ENCODE measurements at places on chromosomes 6 and 20. TPM values are rescaled to one million over a fixed set of nuclear protein-coding genes. Genes with fewer than 3 reads are reported as not detected.

GRCh38 chr6:156870924-156871539 lies 93.9 kb downstream of the ARID1B start:
- no peak overlapping the region for H3K4me3 ChIP-seq
- peak overlapping the region; percentile 69 for H3K27ac ChIP-seq
- H3K27me3 ChIP-seq = no peaks in the 10 kb centered on the region
- no peak for DNase-seq

GRCh38 chr20:4038676-4039370 lies 23.5 kb upstream of the RNF24 start:
- peak overlapping the region; percentile 8 for H3K4me3 ChIP-seq
- H3K27ac ChIP-seq = no peak overlapping the region
- no peak for DNase-seq
- H3K4me1 ChIP-seq = peaks cover 37% of the 10 kb centered on the region
- H3K27me3 ChIP-seq = peaks cover 17% of the 10 kb centered on the region

DNA sequence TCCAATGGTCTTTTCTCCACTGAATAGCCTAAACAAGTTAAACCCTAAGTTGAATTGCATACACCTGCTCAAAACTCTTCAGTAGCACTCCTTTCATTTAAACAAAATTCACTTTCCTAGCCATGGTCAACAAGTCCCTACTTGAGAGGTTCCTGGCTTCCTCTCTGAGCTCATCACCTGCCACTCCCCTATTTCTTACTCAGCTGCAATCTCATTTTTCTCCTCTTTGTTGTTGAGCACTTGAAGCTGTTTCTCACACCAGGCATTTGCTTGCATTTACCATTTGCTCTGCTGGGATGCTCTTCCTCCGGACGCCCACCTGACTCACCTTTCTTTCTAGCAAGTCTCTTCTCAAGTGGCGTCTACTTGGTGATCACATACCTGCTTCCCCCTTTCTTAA lies 38.5 kb downstream of the EDN1 start:
- no peak overlapping the region for H3K27ac ChIP-seq
- peaks cover 10% of the 10 kb centered on the region for H3K27me3 ChIP-seq
- peaks cover 54% of the 10 kb centered on the region for H3K4me1 ChIP-seq
- no peak overlapping the region for H3K4me3 ChIP-seq
- DNase-seq = no peak

DNA sequence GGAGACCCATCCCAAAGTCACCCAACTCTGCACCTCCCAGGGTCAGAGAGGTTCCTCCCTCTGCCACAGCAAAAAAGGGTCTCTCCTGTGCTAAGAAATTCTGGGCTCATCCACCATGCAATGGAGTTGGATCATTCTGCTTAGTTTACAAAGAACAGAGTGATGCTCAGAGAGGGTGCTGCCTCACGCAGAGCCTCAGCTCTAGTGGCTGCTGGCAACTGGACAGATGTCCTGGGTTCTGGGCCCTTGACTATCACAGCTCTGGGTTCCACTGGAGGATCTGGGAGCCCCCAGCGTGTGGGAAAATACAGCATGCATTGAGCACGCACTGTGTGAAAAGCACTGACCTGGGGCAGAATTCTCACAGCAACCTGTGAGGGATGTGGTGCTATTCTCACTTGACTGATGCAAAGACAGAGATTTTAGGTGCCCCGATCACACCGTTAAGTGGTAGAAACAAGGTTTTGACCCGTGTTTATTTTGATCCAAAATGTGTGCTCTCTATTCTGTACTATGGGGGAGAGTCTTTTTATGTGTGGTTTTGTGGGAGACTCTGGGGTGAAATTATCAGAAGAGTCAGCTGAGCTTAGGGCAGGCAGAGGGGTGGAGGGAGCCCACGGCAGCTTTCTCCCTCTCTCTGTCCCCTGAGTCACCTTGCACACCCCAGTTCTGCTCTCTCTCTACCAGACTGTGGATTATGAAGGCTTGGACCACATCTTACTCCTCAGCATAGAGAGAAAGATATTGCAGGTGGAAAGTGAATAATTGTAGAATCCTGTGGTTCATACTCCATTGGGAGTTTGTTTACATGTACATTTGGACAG lies 19.9 kb downstream of the TREML4 start:
- H3K4me1 ChIP-seq = no peaks in the 10 kb centered on the region
- H3K27ac ChIP-seq = no peak overlapping the region
- DNase-seq = no peak
- peaks cover 28% of the 10 kb centered on the region for H3K27me3 ChIP-seq
- H3K36me3 ChIP-seq = no peaks in the 10 kb centered on the region
- no peak overlapping the region for H3K4me3 ChIP-seq

DNA sequence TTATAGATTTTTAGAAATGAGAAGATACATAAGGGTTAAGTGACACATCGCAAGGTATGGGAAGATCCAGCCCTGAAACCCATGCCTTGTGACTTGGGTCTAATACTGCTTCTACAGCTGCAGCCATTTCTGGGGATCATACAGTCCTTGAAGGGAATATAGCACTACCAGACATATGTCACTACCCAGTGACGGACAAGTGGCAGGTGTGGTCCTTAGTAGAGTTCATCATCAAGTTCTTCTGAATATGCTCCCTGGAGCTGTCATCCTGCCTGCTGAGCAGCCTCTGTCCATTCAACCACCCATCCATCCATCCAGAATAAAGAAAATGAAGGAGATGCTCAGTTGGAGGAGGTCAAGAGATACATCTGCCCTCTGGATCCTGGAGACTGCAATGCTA lies 118.6 kb upstream of the ASF1A start:
- H3K27ac ChIP-seq = no peak overlapping the region
- H3K4me1 ChIP-seq = peaks cover 11% of the 10 kb centered on the region
- DNase-seq = no peak
- H3K27me3 ChIP-seq = no peaks in the 10 kb centered on the region
- H3K36me3 ChIP-seq = no peaks in the 10 kb centered on the region

FAM83B gene
- 3.9 TPM for total RNA-seq

- H3K27me3 ChIP-seq = no peaks in the 10 kb centered on the region
- no peak overlapping the region for H3K4me3 ChIP-seq
- no peak overlapping the region for H3K27ac ChIP-seq
- no peak for DNase-seq
- peaks cover 13% of the 10 kb centered on the region for H3K4me1 ChIP-seq
These were observed 87.5 kb upstream of the NAA20 start for GRCh38 chr20:19929481-19930145.

DNA sequence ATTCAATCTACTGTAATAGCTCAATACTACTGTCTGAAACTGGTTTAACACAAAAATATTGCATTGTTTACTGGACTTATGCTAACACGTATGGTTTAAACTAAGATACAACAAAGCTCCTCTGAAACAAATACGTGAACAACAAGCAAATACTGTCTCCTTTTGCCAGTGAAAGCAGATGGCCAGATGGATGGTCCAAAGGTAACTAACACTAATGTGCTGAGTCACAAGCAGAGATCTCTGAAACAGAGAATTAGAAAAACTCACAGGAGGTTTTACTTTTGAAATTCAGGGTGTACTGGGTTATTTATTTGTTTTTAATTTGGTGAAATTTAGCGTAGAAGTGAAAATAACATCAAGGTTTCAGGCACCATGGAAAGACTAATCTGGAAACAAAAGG lies 124.3 kb upstream of the SOX4 start:
- no peak overlapping the region for H3K27ac ChIP-seq
- H3K36me3 ChIP-seq = no peaks in the 10 kb centered on the region
- H3K4me1 ChIP-seq = no peaks in the 10 kb centered on the region
- no peak for DNase-seq
- no peak overlapping the region for H3K4me3 ChIP-seq
- H3K27me3 ChIP-seq = peaks cover 27% of the 10 kb centered on the region

All from WTC11 (cell line).